Stimulated activated CD4-positive, alpha-beta T cell treated with anti-CD3 and anti-CD28 coated beads, Interleukin-15, amount 100 ng/mL, for 1 hour (primary cell): ENCODE measurements at places on chromosomes 2 and 18.

DNA sequence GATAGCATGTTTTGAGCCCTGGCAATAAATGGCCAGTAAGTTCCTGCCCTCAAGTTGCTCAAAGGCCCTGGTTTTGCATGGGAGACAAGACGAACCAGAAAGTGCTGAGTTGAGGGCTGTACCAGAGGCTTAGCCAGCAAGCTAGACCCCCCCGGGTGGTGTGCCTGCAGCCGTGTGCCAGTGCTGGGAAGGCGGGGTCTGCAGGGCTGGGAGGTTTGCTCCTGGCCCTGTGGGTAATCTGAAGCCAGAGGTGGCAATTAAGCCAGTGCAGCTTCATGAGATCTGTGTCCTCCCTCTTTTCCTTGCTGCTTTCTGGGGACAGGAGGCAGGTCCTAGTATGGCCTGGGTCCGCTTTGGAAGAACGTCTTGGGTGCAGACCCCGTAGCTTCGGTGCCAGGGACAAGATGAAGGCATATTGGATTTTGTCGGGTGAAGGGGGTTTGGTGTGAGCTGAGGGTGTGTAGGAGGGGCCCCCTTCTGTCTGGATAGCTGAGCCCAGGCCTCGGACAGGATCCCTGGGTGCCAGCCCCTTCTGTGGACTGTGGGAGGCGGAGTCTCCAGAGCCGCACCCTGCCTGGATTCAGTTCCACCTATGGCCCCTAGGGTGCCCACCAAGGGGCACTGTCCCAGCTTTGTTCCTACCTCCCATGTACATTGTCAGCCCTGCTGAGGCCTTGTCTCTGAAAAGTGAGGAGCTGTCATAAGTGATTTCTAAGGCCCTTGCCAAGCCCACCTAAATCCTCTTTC lies 15.6 kb downstream of the ATOH8 start:
- no peak for DNase-seq

DNA sequence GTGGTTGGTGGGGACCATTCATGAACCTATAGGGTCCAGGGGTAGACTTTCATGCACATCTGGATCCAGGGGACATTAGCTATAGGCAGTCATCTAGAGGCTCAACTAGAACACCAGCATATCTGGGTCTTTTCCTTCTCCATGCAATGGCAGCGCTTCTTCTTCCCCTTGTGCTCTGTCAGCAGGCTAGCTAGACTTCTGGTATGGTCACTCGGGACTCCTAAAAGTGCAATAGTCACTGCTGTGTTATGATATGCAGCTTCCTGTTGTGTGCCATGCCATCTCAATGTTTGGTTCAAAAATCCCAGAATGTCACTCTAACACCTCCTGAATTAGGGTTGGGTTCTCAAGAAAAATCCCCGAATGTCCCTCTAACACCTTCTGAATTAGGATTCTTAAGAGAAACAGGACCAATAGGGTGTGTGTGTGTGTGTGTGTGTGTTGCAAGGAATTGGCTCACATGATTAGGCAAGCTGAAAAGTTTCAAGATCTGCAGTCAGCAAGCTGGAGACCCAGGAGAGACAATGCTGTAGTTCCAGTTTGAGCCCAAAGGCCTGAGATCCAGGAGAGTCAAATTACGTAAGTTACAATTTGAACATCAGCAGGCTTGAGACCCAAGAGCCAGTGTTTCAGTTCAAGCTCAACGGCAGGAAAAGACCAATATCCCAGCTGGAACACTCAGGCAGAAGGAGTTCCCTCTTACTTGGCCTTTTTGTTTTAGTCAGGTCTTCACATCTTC lies 97.1 kb upstream of the LTBP1 start:
- no peak for DNase-seq

DNA sequence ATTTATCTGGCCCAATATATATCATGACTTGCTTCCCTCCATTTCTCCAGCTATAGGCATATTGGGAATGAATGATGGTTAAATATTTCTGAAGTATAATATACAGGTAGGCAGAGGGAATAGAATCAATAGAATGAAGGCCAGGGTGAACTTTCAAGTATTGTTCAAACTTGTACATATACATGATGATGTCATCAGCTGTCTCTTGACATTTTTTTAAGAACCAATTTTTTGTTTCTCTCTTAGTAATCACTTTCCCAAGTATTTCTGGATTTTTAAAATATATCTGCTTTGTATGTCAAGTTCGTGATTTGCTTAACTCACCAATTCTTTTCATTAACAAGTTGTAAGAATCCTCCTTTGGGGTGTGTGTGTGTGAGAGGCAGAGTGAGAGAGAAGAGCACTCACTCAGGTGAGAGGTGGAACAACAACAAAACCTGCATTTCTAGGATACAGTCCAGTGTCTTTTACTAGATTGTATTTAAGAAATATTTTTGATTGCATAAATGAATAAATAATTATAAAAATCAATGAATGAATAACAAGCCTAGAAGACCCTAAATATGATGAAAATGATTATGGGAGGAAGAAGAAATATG lies 1239.1 kb downstream of the LRP1B start:
- no peak for DNase-seq

DNA sequence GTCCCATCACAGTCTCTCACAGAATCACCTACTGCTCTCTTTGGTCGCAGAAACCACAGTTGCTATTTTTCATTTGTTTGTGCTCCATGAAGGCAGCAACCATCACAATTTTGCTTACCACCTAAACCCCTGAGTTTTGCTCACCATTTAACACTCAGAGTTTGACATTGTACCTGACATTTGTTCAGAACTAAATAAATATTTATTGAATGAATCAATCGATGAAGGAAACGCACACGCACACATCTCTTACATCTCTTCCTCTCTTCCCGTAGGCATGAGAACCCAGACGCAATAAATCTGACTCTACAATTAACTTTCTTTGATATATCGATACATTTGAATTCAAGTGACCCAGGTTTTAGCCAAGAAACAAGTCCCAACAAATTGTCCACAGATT lies 105.5 kb upstream of the RNF152 start:
- DNase-seq, result no peak

DNA sequence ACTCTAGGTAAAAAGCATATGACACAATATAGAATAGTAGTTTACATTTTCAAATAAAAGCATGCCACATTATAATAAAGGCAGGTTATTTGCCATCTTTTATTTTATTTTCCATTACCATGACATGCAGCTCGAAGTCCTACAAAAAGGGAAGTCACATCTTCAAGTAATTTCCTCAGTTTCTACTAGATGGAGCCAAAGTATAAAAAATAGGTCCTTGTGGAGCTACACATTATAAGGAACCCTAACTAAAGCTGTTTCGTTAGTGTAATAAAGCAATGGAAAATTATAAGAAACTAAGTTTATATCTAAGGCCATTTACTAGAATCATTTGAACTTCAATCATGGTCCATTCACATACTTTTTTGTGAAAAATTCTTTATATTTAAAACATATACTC lies 674.5 kb downstream of the KCNJ3 start:
- DNase-seq, result no peak

- DNase-seq, result no peak
Observed at GRCh38 chr2:112661656-112662305, 16.0 kb downstream of the SLC20A1 start.

GRCh38 chr2:96213379-96213778 lies 4.8 kb upstream of the STARD7 start:
- no peak for DNase-seq

DNA sequence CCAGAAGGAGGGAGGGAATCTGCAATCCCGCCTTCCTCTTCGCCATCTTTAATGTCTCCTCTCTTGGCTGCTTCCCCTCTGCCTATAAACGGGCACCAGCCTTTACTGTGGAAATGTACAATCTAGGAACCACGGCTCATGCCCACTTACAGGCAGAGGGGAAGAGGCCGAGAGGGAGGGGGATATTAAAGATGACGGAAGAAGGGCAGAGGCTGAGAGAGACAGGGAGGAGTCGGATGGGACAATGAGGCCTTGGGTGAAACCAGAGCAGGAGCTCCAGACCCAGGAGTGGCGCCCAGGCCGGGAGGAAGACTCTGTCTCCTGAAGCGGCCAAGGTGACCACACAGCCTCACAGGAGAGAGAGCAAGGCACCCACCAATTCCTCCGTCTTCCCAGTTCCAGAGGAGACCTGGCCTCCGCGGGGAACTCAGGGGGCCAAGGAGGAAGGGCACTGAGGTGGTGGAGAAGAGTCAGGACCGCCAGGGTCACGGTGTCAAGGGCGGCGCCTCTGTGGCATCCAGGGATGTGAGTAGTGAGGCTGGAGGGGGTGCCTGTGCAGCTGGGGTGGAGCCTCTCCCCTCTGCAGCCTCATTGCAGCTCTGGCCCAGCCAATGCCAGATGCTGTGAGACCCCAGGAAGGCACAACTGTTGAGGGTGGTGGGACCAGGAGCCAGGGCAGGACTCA lies 67.8 kb downstream of the CIB4 start:
- DNase-seq, result no peak

DNA sequence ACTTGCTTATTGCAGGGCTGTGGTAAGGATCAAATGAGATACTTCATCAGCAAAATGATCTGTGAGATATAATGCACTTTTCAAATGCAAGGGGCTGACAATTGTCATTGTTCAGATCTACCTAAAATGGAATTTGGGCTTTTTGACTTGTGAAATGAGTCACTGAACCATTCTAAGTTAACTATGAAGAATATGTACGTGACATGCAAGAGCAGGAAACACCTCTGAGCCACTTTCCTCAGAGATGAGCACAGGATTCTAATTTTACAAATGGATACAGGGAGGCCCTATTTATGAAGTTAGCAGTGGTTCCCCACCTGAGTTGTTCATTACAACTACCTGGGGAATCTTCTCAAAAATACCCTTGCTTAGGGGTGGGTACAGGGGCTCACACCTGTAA lies 26.7 kb downstream of the CTLA4 start:
- DNase-seq, result no peak

DNA sequence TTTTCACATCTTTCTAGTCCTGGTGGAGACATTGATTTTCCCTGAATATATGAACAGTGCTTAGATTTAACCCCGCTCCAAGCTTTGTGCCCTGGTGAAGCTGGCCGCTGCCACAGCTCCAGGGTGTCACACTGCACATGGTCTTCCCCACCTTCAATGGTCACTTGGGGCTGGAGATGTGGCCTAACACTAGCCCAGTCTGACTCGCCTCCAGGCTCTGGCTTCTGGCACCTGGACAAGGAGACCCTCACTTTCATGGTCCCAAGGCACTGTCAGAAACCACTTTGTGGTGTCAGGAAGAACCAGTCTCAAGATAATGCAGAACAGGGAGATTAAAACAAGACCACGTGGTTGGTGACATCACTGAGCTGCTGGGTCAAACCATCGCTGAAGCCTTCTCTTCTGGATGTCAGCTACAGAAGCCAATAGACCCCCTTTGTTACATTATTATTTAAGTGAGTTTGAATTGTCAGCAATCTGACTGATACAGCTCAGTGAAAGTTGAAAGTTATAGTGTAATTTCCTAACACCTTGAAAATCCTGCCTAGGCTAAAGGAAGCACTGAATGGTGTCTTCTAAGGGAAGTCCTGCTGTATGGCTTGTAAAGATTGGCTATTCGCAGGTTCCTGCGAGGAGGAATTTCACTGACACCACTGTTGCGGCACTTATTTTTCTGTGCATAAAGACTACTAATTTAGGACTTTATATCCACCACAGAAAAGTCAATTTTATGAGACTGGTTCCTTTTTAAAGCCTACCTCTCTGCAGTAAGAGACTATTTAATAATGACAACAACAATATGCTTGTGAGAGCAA lies 55.0 kb upstream of the CTDP1 start:
- DNase-seq, result no peak

DNA sequence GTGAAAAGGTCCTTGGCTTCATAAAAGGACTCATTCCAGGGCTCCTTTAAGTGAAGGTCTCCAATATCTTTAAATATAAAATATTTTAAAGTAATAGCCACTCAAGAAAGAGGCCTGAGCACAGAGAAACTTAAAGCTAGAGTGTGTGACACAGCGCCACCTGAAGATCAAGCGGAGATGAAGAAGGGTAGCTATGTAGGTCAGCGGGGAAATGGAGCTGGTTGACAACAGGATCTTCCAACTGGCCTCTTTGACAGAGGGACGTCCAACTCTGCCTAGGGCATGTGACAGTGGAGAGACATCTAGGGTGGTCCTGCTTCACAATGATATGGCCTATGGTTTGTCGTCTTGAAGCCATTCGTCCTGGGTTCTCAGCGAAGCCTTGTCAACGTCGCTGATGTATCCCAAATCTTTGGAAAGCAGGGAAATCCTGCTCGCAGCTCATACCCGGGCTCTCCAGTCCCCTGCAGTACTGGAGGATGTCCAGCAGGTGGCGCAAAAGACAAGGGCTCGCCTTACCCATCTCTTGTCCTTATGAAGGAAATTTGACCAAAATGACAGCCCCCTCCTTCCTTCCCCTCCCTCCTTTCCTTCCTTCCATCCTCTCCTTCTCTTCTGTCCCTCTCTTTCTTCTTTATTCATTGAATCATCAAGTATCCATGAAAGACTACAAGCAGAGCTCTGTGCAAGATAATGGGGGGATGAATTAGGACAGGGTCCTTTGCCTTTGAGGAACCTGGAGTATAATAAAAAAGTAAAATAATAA lies 59.6 kb downstream of the LONRF2 start:
- DNase-seq, result peak; percentile 37

GRCh38 chr2:3001615-3002560 lies 375.7 kb downstream of the EIPR1 start:
- DNase-seq, result no peak

DNA sequence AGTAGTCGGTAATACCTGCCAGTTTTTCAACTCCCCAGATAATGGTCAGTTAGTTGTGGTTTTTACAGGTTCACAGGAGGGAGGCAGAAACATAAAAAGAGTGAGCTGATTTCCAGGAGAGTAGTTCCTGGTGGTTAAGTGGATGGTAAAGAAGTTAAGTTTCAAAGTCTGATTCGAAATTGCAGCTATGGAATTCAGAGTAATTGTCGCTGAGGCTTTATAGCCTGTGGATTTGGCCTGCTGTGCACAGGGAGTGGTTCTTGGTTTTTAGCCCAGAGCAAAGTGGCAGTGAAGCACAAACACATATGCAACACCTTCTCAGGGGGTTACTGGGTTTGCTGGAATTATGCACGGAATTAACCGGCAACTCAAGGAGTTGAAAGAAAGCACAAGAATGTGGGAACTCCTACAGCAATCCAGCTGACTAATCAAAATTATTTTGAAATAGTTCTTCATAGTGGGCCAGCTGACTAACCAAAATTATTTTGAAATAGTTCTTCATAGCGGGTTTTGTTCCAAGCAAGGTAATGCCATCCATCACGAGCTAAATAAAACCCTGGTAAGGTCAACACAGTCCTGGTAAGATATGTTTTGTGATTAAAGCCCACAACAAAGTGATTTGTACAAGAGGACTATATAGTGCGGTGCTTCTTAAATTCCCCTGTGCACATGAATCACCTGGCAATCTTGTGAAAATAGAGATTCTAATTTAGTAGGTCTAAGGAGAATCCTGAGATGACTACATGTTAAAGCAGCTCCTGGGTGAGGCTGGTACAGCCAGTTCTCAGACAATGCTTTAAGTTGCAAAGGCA lies 94.4 kb downstream of the SGPP2 start:
- no peak for DNase-seq

- DNase-seq, result no peak
Observed at GRCh38 chr2:135093670-135094330, 41.7 kb downstream of the RAB3GAP1 start.

DNA sequence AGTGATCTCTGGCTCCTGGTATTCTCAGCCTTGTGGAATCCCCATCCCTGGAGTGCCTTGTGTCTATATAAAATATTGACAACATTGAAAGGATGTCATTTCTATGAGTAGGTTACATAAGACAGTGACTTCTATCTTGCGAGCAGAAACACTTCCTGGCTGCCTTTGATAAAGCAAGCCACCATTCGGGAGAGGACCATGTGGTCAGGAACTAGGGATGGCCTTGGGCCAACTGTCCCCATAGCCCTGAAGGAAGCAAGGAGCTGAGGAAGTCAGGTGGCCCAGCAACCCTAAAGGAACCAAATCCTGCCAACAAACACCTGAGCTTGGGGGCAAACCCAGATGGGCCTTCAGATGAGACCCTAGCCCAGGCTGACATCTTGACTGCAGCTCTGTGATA lies 113.0 kb upstream of the LTBP1 start:
- DNase-seq, result no peak
